ENCODE measurements at places on chromosomes 6 and 20.

- no peak for DNase-seq
Measured at GRCh38 chr20:47974234-47974878, 189.1 kb upstream of the SULF2 start.

GRCh38 chr20:33551778-33552177 lies 61.9 kb downstream of the CBFA2T2 start:
- no peak for DNase-seq

DNA sequence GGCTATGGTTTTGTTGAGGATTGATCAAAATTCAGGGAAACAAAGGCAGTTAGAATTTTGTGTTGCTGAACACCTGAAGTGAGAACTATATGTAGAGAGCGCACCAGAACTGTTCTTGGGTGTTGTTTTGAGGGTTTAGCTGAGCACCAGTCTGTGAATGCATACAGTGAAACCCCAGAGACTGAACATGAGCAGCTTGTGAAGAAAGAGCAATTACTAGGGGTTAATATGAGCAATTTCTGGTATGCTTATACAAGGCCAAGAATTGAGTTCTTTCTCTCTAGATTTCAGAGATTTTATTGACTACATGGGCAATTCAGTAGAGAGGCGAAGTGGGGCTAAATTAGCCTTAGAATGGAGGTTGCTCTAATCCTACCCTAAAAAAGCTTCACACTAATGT lies 93.9 kb downstream of the CD2AP start:
- no peak for DNase-seq

GRCh38 chr20:48189181-48189580 lies 403.9 kb upstream of the SULF2 start:
- DNase-seq = peak; percentile 27

- DNase-seq = peak; percentile 19
Measured at GRCh38 chr20:39645131-39645530, 683.0 kb downstream of the DHX35 start.

DNA sequence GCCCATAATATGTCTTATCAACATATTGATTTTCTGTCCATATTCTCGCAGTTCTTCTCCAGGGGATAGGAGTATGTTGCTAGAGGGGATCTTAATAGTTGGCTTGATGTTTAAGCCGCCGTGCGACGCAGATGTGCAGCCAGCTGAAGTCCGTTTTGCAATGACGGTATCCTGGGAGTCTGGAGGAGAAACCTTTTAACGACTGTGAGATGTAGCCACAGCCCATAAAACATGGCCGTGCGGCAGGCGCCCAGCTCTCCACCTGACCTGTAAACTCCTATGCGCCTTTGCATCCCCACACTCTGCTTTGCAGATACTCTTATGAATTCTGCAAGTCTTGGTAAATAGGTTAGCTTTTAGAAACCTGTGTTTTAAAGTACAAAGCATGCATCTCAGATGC lies 36.9 kb downstream of the BMP6 start:
- no peak for DNase-seq

DNA sequence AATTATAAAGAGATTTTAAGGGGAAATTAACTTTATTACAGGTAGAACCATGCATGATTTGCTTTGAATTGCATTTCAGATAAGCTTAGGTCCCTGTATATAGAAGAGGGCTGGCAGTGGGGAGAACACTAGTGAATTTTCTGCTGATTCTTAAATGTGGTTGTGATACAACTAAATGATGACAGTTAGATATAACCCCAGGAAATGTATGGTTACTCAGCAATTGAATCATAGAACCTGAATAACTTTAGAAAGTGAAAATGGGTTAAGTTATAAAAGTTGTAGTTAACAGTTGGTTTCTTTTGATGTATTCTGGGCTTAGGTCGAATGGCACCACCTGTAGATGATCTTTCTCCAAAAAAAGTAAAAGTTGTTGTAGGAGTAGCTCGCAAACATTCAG lies 70.1 kb downstream of the PHF3 start:
- DNase-seq = no peak

DNA sequence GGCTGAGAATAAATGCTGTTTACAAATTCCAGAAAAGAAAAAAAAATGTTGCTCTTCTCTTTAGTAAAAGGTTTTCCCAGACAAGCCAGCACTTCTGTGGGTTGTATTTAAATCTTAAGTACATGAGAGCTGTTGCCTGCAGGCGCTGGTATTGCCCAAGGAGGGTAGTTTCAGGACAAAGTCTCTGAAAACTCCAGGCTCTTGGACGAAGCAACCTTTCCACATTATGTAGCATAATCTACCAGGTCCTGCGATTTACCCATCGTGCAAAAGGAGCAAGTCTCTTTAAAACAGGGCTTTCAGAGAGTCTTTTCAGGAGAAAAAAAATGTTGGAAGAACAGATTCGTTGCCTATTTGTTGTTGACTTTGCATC lies 65.6 kb downstream of the PLG start:
- DNase-seq = no peak

All from NCI-H1105 treated with DMSO at 0.1 percent for 48 hours (cell line).